NCI-H1105 (cell line): ENCODE measurements at places on chromosomes 5 and 9.
A peak's percentile ranks its signal among the peaks of the same experiment; 100 is the strongest.

- no peak for DNase-seq
Measured at GRCh38 chr5:126963822-126964375, 66.5 kb downstream of the MARCHF3 start.

DNA sequence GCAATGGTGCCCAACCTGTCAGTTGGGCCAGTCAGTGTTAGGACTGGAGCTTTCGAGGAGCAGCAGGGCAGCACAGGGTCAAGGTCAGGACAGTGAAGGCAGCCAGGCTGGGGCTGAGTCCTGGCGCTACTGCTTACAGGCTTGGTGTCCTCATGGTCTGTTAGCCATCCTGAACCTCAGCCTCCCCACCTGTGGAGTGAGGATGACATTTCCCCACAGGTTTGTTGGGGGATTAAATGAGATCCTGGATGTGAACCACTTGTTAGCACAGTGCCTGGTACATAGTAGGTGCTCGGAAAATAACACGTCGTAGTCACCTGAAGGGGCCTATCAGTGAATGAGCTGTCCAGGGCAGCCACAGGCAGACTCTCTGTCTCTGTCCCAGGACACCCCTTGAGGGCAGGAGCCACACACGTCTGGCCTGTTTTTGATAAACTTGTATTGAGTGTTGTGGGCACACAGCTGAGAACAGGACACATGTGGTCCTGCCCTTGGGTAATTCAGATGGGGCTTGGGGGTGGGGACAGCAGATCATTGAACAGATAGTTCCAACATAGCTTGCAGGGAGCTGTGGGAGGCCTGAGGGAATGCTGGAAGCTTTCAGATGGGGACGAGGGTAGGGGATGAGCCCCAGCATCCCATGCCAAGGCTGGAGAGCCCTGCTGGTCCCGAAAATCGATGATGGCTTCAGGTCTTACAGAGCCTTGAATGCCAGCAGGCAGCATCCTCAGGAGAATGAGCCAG lies 69.3 kb downstream of the AMBP start:
- no peak for DNase-seq

DNA sequence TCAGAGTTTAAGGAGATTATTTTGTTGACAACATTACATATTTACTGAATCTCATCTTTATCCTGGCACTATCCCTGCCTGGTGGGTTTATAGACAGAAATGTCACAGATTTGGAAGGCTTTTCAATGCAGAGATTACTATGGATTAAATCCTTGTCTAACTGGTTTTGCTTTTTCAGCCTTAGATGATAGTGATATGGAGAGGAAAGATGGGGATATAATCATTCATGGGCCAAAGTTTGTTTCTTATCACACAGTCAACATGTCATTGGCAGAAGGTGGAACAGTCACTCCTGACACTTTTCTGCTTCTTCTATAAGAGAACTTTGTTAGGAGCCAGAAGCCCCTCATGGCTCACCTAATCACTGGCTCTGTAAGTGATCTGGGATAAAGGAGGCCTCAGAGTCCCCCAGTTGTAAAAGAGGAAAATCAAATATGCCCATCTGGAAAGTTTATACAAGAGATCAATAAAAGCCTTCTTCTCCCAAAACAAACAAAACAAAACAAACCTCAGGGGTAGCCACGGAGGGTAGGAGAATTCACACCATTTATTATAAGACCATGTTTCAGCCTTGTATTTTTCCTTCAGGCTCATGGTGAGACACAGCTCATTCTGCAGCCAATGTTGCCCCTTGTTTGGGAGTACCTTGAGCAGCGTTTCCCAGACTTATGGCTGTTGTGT lies 101.2 kb downstream of the PCSK1 start:
- no peak for DNase-seq

GRCh38 chr5:158610051-158610415 lies 489.7 kb downstream of the EBF1 start:
- no peak for DNase-seq

DNA sequence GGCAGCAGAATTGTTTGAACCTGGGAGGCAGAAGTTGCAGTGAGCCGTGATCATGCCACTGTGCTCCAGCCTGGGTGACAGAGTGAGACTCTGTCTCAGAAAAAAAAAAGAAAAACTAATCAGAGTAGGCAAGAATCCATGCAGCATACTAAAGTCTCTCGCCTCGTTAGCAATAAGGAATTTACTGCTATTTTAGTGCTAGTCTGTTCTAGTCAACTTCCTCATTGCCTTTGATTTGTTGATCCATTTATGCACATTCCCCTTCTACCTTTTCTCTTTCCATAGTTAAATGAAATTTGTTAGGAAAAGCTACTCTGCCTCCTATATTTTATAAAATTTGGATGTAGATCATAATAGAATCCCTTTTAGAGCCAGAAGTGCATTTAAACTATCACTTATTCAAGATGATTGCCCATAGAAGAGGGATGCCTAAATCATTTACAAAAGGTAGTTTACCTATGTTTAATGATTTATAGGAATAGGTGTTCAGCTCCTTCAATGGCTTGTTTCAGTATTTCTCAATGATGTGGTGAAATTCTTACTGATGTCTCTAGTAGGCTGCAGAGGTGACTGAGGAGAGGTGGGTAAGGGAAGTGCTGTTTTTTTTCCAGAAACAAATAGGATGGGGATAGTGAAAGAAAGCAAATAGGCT lies 1.9 kb downstream of the LRRC19 start:
- DNase-seq: no peak

DNA sequence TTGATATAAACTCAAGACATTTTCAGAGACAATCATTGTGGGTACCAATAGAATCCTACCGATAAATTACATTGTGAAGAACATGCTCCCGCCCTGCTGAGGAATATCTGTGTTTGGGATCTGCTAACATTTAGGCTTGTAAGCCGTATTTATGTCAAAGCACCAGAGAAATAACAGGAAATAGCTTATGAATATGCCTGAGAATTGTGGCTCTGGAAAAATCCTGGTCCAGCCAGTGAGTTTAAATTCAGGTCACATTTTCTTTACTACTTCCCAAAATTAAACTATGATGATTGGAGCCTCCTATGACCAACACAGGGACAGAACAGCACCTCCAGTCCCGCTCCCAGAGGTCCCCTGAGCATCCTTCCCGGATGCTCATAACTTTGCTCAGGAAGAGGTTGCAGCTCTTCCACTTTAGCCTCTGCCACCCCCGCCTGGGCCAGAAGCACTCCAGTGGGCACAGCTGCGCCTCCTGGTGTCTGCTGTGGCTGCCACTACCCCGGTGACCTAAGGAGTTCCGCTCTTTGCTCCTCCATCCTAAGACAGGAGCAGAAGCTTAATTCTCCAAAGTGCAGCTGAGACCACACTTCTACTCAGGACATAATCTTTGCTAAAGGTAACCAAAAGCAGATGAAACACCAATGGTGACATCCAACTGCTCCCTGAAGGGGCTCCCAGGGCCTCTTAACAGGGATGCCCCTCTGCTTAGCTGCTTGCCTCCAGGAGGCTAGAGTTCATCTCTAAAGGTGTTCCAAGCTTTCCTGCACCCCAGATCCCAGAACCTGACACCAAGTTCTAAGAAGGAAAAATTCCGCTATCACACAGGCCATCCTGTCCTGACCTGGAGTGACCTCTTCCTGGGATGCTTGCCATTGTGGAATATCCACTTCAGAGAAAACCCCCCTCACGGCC lies 58.8 kb downstream of the SLC1A1 start:
- no peak for DNase-seq

GRCh38 chr9:98640394-98640793 lies 68.3 kb downstream of the GABBR2 start:
- DNase-seq: no peak

- no peak for DNase-seq
Measured at GRCh38 chr5:180162304-180162661, 46.7 kb downstream of the RASGEF1C start.

- DNase-seq: no peak
Measured at GRCh38 chr9:92659601-92660000, 10.3 kb downstream of the IPPK start.

- DNase-seq: no peak
Measured at GRCh38 chr5:173354645-173355044, 26.4 kb upstream of the STC2 start.

GRCh38 chr9:73269430-73270101 lies 117.9 kb downstream of the ANXA1 start:
- no peak for DNase-seq

GRCh38 chr5:127203818-127204217 lies 86.8 kb upstream of the MEGF10 start:
- DNase-seq: no peak

GRCh38 chr5:52751137-52751536 lies 36.6 kb upstream of the ITGA1 start:
- no peak for DNase-seq

DNA sequence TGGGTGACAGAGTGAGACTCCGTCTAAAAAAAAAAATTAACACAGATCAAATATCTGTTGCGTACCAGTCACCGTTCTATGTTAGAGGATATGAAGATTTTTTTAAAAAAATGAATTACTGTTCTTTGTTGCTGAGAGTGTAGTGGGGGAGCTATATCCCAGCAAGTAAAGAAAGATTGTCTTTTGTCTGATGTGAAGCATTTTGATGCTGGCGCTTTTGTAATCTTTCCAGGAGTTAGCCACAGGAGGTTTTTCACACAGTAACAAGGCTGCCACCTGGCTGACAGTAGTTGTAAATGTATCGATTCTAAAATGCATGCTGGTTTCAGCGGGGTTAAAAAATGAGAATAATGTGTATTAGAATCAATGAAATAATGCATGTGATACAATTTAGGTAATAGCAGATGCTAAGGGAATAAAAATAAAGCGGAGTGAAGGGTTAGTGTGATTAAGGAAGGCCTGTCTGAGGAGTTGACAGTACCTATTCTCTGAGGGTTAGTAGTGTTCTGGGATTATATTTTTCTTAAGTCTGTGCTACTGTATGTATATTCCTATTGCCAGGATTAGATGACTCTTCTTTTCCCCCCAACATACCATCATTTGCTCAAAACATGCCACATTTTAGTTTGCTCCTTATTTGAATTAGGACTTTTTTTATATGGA lies 3.4 kb downstream of the LMNB1 start:
- DNase-seq: peak; percentile 8

DNA sequence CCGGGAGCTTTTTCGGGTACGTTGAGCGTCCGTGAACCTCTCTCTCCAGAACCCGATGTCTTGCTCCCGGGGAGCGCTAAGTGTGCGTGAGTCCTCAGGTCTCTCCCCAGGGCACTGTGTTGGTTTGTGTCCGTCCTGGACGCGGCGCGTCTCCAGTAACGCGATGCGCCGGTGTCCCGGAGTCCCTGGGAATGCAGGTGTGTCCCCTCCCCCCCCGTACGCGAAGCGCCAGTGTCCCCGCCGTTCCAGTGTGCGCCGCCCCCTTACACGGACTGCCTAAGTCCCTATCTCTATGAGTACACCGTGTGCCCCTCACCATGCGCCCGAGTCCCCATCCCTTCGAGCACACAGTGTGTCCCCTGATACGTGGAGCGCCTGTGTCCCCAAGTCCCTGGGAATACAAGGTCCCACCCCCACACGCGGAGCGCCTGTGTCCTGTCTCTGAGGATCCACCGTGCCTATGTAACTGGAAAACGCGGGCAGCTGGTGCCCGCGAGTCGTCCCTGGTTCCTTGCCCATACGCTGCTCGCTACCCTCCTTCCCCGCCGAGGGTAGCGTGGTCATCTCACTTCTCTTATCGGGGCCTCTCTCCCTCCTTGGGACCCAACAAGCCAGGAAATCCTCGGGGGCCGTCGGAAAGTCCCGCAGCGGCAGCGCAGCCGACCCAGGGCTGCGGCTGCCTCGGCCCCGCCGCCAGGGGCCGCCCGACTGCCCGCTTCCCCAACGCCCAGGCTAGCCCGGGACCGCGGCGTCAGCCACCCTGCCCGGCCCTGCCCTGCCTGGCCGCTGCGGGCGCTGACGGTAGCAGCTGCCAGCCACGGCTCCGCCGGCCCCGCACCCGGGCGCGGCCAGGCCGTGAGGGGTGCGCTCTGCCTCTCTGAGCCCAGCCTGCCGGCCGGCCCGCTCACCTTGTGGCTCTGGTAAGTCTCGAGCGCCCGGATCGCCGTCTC lies 709 bp downstream of the ELL2 start:
- no peak for DNase-seq

DNA sequence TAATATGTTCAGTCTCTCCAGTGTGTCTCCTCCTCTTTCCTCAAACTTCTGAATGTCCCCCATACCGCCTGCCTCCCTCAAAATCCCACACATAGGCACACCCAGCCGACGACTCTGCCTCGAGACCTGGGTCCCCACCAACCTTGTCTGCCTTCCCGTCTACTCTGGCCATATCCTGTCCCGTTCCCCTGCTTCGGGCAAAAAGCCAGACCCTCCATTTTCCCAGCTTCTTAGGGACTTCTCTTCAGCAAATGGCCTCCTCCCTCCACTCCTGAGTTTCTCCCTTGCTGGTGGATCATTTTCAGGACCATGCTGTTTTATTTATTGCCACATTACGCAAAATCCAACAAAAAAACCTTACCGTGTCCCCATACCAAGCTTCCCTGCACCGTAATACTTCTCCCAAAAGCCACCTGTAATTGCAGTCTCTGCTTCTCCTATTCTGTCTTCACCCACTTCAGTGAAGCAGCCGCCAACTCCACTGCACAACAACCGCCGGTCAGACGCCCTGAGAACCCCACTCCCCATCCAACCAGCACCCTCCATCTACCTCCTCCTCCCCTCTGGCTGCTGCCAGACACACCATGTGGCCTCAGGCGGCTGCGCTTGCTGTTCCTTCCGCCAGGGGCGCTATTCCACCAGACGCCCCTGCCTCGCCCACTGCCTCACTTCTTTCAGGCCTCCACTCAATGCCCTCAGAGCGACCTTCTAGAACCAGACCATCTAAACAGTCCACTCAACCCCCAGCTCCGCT lies 117.0 kb downstream of the TRPM6 start:
- DNase-seq: no peak

DNA sequence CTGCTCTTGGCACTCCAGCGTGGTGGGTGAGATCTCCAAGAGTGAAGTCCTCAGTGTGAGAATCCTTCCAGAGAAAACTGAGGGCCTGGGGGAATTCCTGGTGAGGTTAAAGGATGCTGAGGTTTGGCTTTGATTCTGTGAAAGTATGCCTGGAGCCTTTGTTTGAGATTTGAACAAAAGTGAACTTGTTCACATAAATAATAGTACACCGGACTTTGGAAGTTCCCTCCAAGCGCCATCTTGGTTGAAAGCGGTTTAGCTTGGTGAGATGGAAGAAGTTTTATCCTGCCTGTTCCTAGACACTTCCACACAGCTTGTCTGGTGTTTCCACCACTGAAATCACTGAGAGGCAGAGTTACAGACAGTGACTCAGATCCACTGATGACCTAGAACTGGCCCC lies 286.4 kb downstream of the NTRK2 start:
- no peak for DNase-seq
